ENCODE measurements at places on chromosomes 4 and X. TPM values are rescaled to one million over a fixed set of nuclear protein-coding genes. Genes with fewer than 3 reads are reported as not detected.

DNA sequence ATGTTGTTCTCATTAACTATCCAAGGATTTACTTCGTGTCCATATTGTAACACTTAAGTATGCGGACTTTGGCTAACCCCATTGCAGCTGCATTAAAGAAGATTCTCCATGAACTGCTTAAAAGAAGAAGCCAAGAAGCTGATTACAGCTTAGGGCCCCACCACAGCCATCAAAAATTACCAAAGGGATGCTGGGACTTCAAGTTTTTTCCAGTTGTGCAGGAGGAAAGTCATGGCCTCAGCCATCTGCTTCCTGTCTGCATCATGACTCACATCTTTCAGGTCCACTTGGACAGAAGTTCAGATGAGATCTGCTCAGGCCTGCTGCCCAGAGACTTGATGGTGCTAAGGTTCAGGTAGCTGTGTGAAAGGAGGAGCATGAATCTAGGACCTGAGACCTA lies 38.8 kb upstream of the CAPN6 start:
- DNase-seq = no peak

GRCh38 chr4:67933038-67933437 lies 30.3 kb downstream of the TMPRSS11A start:
- DNase-seq = no peak

GRCh38 chrX:20571611-20572010 lies 304.9 kb upstream of the RPS6KA3 start:
- no peak for DNase-seq

GRCh38 chr4:54256491-54257486 lies 27.7 kb downstream of the PDGFRA start:
- DNase-seq = no peak

DNA sequence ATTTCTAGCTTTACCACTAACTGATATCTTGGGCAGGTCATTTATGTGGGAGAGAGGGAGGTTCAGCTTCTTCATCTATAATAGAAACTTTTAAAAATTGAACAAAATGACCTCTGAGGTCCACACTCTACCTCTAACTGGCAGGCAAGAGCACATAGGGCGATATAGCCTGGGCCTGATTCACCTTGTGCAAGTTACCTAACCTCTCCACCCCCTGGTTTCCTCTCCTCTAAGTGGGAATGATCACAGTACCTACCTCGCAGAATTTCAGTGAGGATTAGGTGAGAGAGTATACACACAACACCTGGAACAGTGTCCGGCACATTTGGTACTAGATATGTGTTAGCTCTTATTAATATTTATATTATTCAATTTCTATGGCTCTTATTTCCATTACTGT lies 15.5 kb downstream of the KLB start:
- DNase-seq = no peak

- DNase-seq = no peak
Measured at GRCh38 chr4:24771241-24771640, 24.1 kb upstream of the SOD3 start.

GRCh38 chr4:76208005-76208765 lies 5.4 kb downstream of the SCARB2 start:
- DNase-seq = peak; percentile 93

DNA sequence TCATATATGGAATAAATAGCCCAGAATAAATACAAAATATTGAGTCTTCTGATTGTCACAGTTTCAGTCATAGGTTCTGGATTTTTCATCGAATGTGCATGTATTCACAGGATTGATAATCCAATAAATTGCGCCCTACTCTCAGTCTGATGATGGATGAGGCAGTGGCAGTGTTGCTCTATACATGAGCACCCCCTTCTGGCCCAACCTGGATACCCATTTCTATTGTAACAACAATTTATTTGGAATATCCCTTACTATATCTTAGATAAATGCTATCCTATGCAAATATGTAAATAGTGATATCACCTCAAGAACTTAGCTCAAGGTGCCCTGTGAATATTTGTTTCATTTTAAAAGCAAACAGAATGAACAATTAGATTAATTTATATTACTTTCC lies 733.7 kb upstream of the PABPC4L start:
- no peak for DNase-seq

- no peak for DNase-seq
Measured at GRCh38 chrX:52265713-52266112, 81.0 kb downstream of the MAGED4 start.

GRCh38 chrX:137178392-137178791 lies 144.6 kb upstream of the GPR101 start:
- no peak for DNase-seq

- DNase-seq = no peak
Measured at GRCh38 chr4:181507180-181507835, 735.9 kb upstream of the TENM3 start.

GRCh38 chrX:14591976-14592375 lies 62.6 kb downstream of the GLRA2 start:
- no peak for DNase-seq

DNA sequence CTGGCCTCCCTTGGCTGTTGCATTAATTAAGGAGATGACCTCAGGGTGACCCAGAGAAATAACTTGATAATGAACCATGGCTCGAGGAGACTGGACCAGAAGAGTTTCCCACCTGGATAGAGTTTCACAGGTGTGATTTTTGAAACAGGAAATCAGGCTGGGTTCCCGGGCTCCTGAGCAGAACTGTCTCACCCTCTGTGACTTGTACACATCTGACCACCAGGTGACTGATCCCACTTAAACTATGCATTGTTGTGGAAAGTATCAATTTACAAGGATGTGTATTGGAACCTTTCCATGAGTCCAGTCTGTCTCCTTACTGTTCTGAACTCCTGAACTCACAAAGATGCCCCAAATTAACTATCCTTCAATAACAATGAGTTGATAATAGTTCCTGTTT lies 220.3 kb downstream of the PTTG2 start:
- DNase-seq = no peak

DNA sequence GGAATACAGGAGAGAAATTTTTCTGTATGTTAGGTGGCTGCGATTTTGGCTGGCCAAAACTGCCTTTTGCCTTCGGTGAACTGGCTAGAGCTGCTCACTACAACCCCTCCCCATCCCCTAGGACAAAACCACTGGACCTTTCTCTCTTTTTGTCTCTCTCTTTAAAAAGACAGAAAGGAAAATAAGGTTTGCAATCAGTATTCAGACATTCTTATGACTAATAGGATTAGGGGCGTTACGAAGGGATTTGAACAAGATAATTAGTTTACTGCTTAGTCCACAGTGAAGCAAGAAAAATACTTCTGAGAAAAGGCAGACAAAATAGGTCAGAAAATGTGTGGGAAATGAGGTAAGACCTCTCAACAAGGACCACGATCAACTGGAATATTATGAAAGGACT lies 180.4 kb downstream of the SLIT2 start:
- no peak for DNase-seq

DNA sequence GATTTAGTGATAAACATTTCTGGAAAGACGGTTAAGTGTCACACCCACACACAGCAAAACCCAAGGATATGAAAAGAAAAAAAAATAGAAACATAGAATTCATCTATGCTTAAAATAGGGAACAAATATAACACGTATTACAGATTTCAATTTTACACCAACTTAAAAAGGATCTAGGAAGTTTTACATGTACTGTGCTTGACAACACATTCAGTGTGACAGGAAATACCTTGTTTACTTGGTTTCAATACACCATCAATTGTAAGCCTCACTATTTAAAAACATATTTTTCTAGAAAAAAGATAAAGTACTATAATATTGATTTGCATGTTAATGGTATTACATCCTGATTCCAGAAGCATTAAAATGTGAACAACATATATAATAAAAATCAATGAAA lies 77.0 kb upstream of the SPRY1 start:
- DNase-seq = no peak

- DNase-seq = no peak
Measured at GRCh38 chr4:26284536-26284935, 36.3 kb upstream of the RBPJ start.

- no peak for DNase-seq
Measured at GRCh38 chr4:44194365-44194764, 254.2 kb downstream of the KCTD8 start.

GRCh38 chrX:74242050-74242449 lies 61.9 kb upstream of the ZCCHC13 start:
- DNase-seq = no peak

- DNase-seq = no peak
Measured at GRCh38 chr4:56627375-56627774, 53.7 kb downstream of the HOPX start.

SPATA18 gene
- 2.2 TPM for total RNA-seq

CD40LG gene
- not detected for total RNA-seq

MSN gene
- total RNA-seq = 125 TPM

KIT gene
- total RNA-seq = 2.6 TPM

CENPVL2 gene
- total RNA-seq = not detected

ADGRL3 gene
- 1.9 TPM for total RNA-seq

APLN gene
- 2.3 TPM for total RNA-seq

Measured in right atrium auricular region (tissue), 2 donors.